ENCODE measurements at places on chromosomes 4 and X.

- DNase-seq: no peak
- H3K36me3 ChIP-seq: no peaks in the 10 kb centered on the region
- H3K27me3 ChIP-seq: peaks cover 1% of the 10 kb centered on the region
- no peak overlapping the region for H3K27ac ChIP-seq
- H3K4me1 ChIP-seq: no peaks in the 10 kb centered on the region
Measured at GRCh38 chr4:84279678-84280077, 219.4 kb downstream of the NKX6-1 start.

DNA sequence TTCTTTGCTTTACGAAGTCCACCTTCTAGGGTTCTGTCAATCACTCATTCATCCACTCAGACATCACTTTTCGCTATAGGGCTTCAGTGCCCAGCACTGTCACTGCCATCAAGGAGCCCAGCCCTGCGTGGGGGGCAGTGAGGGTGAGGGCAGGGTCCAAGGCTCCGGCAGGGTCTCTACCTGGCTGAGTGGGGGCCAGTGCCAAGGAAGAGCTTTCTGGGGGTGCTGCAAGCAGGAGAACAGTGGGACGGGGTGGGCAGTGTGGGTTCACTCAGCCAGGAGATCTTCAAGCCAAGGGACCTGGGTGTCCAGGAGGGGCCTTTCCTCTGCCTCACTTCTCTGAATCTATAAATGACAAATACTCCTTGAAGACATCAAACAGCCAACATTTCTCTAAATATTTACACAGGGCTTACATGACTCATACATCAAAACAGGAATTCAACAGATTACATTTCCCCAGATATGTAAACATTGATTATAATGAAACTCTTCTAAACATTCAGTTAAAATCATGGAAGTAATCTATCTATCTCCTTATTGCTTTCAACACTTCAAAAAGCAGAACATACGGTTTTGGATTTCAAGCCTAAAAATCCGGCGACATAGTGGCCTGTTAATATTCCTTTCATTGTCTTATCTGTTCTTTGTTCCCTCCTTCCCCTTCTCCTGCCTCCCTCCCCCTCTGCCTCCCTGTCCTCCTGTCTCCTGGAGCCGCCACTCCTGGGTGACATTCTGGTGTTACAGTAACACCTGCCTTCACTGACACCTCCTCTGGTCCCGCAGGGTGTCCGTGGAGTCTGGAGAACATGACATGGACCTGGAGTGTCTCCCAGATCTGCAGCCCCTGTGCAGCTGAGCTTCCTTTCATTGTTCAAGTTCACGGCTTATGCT lies 94.4 kb upstream of the ADRA2C start:
- no peak overlapping the region for H3K27ac ChIP-seq
- H3K4me1 ChIP-seq: no peaks in the 10 kb centered on the region
- H3K27me3 ChIP-seq: peaks cover 3% of the 10 kb centered on the region
- H3K36me3 ChIP-seq: no peaks in the 10 kb centered on the region
- no peak overlapping the region for H3K4me3 ChIP-seq
- DNase-seq: no peak

- DNase-seq: no peak
- H3K4me3 ChIP-seq: no peak overlapping the region
Measured at GRCh38 chr4:177008836-177009501, 216.2 kb upstream of the VEGFC start.

GRCh38 chrX:397575-397974 lies 10.9 kb upstream of the PPP2R3B start:
- no peak overlapping the region for H3K27ac ChIP-seq
- H3K36me3 ChIP-seq: peaks cover 3% of the 10 kb centered on the region
- no peaks in the 10 kb centered on the region for H3K27me3 ChIP-seq
- no peaks in the 10 kb centered on the region for H3K4me1 ChIP-seq

DNA sequence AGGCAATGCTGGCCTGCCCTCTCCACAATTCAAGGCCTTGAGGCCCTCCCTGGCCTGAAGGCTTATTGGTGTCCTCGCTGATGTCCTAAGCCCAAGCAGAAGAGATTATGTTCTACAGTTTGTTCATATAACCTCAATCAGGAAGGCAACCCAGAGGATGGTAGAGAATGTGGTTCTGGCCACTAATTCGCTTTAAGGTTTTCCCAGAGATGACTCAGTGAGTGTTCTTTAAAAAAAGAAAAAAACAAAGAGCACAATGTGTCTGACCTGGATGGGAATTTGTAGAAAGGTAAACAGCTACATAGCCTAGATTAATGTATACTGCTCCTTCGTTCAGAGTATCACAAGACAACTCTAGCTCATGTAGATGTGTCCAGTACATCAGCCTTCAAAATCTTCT lies 66.0 kb downstream of the MANBA start:
- H3K4me1 ChIP-seq: no peaks in the 10 kb centered on the region
- no peak for DNase-seq
- H3K36me3 ChIP-seq: peaks cover 7% of the 10 kb centered on the region
- H3K27me3 ChIP-seq: no peaks in the 10 kb centered on the region
- no peak overlapping the region for H3K27ac ChIP-seq

GRCh38 chr4:53779025-53779424 lies 187.7 kb upstream of the LNX1 start:
- no peaks in the 10 kb centered on the region for H3K4me1 ChIP-seq
- H3K36me3 ChIP-seq: no peaks in the 10 kb centered on the region
- H3K4me3 ChIP-seq: no peak overlapping the region
- peaks cover 8% of the 10 kb centered on the region for H3K27me3 ChIP-seq
- H3K27ac ChIP-seq: no peak overlapping the region
- no peak for DNase-seq

GRCh38 chr4:80266253-80266901 lies at the start of gene FGF5:
Gene FGF5, plus strand, starts transcription at chr4:80266664. Its CDS starts 161 bp downstream, at chr4:80266825.
- peaks cover 89% of the 10 kb centered on the region for H3K27me3 ChIP-seq
- DNase-seq: peak; percentile 24
- peaks cover 22% of the 10 kb centered on the region for H3K4me1 ChIP-seq
- no peak within 1 kb of the TSS for H3K27ac ChIP-seq
- peak within 1 kb of the TSS; percentile 74 for H3K4me3 ChIP-seq
- no peaks in the 10 kb centered on the region for H3K36me3 ChIP-seq

All from activated naive CD8-positive, alpha-beta T cell treated with anti-CD3 and anti-CD28 coated beads, Interleukin-2, amount 50 U/mL, for 24 hours (primary cell).